ENCODE measurements at places on chromosomes 16 and 17. TPM values are rescaled to one million over a fixed set of nuclear protein-coding genes. Genes with fewer than 3 reads are reported as not detected.
A peak's percentile ranks its signal among the peaks of the same experiment; 100 is the strongest.

- no peak for DNase-seq
Observed at GRCh38 chr17:32226886-32227285, 38.7 kb upstream of the RHBDL3 start.

- peak; percentile 57 for DNase-seq
Observed at GRCh38 chr16:66508248-66508913, 41.5 kb downstream of the TK2 start.

GRCh38 chr17:69551212-69552010 is 136.9 kb downstream of the MAP2K6 start:
- DNase-seq = no peak

DNA sequence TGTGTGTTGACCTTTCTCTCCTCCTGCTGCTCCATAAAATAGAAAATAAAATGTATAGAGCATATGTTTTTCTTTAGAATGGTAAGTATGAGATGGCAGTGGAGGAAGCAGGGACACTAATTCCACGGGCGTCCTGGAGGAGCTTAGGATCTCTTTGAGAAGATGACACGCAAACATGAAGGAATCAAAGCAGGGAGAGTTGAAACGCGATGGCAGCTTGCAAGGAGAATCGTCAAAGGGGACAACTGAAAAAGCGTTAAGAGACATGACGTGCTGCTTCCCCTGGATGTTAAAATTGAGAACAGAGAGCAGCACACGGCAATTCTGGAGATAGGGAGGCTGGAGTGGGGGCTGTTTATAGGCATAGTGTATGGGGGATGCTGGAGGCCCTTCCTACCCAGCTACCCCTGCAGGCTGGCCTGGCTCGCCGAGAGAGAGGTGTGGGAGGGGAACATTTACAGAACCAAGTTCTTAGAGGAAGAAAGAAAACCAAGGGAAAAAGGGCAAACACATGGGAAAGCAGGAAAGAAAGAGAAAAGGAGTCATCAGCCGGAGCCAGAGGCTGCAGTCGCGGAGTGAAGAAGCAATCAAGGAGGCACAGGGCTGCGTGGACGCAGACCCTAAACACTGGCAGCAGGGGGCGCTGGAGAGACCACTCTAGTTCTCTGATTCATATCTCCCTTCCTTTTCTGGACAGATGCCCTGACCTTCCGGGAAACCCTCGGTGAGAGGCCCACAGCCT is 55.8 kb downstream of the MYH13 start:
- no peak for DNase-seq

DNA sequence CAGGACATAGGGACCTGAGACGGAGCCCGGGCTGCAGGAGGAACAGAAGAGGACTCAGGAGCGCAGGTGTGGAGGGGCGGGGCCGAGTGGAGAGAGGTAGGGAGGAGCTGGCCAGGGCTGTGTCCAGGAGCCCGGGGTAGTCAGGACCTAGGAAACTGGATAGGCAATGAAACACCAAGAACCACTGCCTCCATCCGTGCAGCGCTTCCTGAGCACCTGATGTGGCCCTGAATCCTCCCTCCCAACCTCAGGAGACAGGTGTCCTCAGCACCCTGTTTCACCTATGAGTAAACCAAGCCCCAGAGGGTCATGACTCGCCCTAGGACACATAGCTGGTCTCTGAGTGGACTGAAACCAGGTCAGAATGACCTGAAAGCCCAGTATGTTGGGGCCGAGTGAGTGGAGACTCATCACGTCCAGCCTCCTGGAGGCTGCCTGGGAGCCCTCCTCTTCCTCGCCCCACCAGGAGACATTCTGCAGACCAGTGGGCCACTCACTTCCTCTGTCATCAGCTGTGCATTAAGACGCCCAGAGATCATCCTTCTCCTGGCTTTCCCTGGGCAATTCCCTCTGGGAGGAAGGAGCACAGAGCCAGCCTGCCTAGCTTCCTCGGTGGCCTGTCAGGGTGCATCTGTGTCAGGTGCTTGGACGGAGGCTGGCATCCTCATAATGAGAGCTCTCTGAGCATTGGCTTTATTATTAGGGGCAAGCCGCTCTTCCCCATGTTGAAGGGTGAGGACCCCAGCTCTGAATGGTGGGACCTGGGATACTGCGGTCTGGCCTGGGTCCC is 72.8 kb downstream of the SCNN1B start:
- no peak for DNase-seq

DNA sequence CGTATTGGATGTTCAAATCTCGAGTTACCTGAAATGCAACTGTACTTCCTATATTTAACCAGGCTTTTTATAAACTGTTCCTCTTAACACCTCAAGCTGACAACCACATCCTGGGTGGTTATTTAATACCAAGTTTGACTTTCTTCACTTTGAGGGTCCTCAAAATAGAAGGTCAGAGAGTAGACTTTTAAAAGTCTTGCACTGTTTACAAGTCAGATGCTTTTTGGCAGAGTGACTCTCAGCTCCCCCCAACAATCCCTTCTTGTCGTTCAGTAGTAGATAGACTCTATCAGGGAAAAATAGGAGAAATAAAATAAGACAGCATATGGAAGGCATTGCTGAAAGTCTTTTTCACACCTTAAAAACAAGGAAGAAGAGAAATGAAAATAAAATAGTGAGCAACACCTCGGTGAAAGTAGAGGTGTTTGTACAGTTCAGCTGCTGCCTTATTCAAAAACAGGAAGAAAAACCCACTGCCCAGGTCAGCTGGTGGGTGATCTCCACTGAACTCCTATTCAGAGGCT is 650.4 kb downstream of the WWOX start:
- no peak for DNase-seq

DNA sequence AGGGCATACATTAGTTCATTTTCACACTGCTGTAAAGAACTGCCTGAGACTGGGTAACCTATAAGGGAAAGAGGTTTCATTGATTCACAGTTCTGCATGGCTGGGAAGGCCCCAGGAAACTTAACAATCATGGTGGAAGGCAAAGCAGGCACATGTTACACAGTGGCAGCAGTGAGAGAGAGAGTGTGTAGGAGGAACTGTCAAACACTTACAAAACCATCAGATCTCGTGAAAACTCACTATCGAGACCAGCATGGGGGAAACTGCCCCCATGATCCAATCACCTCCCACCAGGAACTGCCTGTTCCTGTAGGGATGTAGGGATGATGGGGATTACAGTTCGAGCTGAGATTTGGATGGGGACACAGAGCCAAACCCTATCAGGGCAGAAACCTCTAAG is 17.2 kb downstream of the NUBP1 start:
- no peak for DNase-seq

GRCh38 chr16:86300746-86301481 is 209.4 kb upstream of the FOXF1 start:
- no peak for DNase-seq

GRCh38 chr16:66199189-66199588 is 167.3 kb upstream of the CDH5 start:
- DNase-seq = no peak

GRCh38 chr16:27195076-27195741 is 8.1 kb upstream of the KDM8 start:
- DNase-seq = no peak

DNA sequence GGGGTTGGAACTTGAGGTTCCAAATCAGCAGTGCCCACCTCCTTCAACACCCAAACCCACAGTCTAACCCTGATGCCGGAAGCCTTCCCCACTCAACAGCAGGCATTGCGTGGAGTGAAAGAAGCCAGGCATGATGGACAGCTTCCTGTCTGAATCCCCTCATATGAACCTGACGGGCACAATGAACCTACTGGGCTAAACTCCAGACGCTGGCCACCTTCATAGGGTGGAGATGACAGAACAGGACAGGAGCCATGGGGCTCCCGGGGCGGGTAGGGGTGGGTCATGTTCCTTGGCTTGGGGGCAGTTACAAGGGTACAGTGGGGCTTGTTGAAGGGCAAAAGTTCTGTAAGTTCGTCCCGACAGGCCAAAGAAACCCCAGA is 460 bp upstream of the HSBP1 start:
- DNase-seq = no peak

DNA sequence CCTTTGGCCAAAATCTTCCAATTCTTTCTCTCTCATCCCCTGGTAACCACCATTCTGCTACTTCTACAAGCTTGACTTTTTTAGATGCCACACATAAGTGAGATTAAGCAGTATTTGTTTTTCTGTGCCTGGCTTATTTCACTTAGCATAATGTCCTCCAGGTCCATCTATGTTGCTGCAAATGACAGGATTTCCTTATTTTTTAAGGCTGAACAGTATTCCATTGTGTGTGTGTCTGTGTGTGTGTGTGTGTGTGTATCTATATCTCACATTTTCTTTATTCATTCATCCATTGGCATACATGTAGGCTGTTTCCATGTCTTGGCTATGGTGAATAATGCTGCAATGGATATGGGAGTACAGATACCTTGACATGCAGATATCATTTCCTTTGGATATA is 6.1 kb downstream of the ACACA start:
- no peak for DNase-seq

DNA sequence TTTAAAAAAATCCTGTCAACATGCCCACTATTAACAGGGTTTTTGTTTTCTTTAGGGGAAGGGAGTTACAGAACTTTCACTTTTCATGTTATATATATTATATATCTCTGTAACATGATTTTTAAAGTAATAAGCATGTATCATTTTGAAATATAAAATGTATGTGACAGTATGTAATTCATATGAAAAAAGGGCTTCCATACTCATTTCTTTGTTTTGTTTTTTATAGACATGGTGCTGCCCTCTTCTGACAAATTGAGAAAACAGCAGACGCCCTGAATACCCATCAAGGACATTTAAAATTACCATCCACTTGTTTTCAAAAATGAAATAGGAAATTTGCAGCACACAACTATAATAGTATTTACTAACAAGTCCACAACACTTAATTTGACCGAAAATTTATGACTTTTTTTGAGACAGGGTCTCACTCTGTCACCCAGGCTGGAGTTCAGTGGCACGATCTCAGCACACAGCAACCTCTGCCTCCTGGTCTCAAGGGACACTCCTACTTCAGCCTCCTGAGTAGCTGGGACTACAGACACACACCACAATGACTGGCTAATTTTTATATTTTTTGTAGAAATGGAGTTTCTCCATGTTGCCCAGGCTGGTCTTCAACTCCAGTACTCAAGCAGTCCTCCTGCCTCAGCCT is 30.4 kb downstream of the CFDP1 start:
- no peak for DNase-seq

DNA sequence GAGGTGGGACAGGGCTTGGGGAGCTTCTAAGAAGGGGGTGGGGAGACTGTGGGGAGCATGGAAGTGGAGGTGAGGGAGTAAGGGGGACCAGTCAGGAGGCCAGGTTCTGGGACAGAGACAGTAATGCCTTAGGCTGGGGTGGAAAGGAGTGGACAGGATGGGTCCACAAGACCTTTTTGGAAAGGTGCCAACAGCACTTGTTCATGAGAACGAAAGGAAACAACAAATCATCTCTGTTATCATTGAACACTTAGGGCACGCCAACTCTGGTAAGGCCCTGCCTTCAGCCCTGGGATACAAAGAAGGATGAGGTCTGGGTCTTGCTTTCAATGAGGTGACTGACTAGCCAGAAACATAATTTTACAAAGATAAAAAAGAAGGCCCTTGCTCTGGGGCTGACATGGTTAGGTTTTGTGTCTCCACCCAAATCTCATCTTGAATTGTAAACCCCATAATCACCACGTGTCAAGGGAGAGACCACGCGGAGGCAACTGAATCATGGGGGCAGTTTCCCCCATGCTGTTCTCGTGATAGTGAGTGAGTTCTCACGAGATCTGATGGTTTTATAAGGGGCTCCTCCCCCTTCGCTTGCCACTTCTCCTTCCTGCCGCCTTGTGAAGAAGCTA is 113.8 kb downstream of the SLC39A11 start:
- DNase-seq = no peak

- DNase-seq = no peak
Observed at GRCh38 chr16:81266680-81267095, 28.2 kb downstream of the BCO1 start.

GRCh38 chr17:81952792-81953228 is 5.8 kb upstream of the MYADML2 start:
- no peak for DNase-seq

- DNase-seq = no peak
Observed at GRCh38 chr16:28317040-28317880, 24.9 kb downstream of the SBK1 start.

- no peak for DNase-seq
Observed at GRCh38 chr16:87582216-87582965, 19.9 kb upstream of the JPH3 start.

GRCh38 chr16:66261826-66262225 is 104.7 kb upstream of the CDH5 start:
- no peak for DNase-seq

DNA sequence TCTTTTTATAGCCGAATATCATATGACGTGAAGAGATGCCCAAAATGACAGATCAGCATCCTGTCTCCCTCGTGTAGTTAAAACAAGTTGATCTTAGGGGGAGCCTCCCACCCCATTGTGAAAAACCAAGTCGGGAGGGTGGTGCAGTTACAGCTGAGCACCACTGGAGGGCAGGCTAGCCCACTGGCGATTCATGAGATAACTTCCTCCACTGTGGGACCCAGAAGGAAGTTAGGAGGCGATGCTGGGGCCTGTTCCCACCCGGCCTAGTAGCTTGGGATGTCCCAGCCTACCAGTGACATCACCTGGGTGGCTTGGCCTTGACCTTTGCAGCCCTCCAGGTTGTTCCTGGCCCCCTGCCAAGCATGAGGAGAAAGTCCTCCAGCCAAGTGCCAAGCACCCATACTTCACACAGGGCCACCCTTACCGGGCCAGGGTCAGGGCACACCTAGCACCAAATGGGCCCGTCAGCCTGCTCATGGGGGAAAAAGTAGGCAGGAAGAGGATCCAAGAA is 8.1 kb upstream of the CPNE2 start:
- DNase-seq = peak; percentile 85

GRCh38 chr16:79480056-79480455 is 120.5 kb downstream of the MAF start:
- DNase-seq = no peak

DNA sequence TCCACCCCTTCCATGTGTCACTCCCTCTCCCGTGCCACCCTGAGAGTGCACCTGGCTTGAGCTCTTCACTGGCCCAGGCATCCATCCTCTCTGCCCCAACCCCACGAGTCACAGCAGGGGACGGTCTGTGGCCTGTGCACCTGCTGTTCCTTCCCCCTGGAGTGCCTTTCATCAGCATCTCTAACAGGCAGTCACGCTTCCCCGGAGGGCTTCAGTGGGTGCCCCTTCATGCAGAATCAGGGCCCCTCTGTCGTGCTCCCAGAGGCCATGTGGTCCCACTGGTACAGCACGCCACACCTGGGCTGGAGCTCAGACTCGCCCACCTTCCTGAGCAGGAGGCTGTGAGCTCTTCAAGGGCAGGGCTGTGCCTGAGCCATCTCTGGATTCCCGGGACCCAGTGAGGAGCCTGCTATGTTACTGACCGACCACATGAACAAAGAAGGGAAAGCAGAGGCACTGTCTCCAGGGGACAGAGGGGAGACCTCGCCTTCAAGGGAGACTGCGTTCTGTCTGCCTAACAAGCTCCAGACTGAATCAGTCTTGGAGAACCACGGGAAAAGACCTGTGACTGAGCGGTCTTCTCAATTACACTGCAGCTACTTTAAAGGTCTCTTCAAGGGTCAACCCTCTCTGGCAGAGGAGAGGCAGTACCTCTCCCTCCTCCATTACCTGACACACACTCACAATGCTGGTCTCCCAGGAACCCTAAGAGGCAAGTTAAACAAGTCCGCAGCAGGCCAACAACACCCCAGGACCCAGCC is 78.8 kb upstream of the DOC2B start:
- DNase-seq = peak; percentile 54

The KRTAP17-1 gene
- not detected for total RNA-seq

The KIF18B gene
- total RNA-seq = 4.0 TPM

The ZNF469 gene
- total RNA-seq = 0.45 TPM

The KRT12 gene
- not detected for total RNA-seq

The LGALS9 gene
- total RNA-seq = 9.6 TPM

The SPG7 gene
- total RNA-seq = 324 TPM

Data from suprapubic skin (tissue), 4 donors.